ENCODE measurements at places on chromosomes 2 and 18.

DNA sequence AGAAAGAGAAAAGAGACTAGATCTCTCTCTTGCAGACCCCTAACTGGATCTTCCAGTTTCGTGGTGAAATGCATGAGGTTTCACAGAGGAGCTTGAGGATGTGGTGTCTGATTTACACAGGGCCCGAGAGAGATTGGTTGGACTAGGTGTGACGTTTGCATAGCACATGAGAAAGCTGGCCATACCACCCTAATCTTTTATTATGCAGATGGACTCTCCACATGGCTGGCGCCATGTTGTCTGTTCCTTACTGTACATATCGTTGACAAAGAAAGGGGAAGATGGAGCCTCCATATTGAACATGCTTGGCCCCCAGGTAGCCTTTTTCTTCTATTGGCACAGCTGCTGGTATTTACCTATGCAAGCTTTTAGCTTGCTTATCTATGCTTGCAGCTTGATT is 27.5 kb upstream of the PGAP1 start:
- no peak for DNase-seq

GRCh38 chr2:71557321-71557720 is 104.0 kb downstream of the DYSF start:
- DNase-seq = no peak

- no peak for DNase-seq
These were observed 552.9 kb upstream of the TNP1 start for GRCh38 chr2:217412721-217413120.

DNA sequence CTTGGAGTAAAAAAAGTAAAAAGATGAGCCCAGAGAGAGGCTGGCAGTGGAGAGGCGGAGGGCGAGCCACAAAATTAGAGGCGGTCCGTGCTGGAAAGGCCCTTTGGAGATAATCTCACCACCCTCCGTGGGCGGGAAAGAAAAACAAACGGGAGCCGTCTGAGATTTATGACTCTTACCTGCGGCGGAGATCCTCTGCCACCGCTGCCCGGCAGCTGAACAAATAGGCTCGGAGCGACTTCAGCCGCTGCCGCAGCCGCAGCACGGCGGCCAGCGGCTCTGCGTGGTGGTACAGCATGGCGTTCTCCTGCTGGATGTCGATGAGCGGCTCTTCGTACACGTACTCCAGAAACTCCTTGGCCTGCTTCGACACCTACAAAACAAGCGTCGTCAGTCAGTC is 94.6 kb downstream of the PLEKHM3 start:
- DNase-seq = no peak

GRCh38 chr2:136901732-136902131 is 136.4 kb downstream of the THSD7B start:
- DNase-seq = no peak

- DNase-seq = no peak
These were observed 457.2 kb upstream of the HS6ST1 start for GRCh38 chr2:128775914-128776285.

- DNase-seq = no peak
These were observed 19.4 kb downstream of the BABAM2 start for GRCh38 chr2:27909901-27910300.

DNA sequence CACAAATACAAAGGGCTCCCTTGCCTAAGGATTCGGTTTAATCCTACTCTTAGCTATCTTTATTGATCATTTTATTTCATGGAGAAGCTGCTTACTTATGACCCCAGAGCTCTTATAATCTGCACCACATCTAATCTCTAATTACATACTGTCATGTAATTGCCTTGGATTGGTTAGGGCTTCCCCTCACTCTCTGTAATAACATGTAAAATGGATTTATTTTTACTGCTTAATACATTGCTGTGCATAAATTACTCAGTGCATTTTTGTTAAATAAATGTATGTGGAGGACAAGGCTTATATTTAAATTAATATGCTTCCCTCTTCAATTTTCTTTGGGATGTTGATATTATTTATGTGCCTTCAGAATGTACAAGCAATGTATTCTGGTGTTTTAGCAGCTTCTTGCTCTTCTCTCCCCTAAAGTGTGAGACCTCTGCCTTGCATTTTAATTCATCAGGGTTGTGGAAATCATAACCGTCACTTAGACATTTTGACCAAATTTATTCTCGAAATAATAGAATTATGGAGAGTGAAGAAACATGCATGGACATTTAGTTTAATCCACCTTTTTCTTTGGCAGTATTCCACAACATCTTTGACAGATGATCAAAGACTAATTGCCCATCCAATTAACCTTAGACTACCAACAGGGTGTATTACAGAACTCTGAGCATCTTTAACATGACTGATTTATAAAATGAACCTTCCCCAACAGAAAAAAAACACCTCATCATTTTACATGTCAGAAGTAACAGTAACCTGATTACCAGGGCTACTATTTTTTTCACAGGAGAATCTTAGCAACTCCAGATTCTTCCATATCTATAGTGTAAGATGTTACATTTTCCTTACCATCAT is 692.6 kb downstream of the LRRTM4 start:
- no peak for DNase-seq
